Foreskin melanocyte (primary cell): ENCODE measurements at places on chromosomes 16 and 17.

GRCh38 chr16:77457046-77457445, 22.2 kb upstream of the ADAMTS18 start:
- DNase-seq, result no peak

- no peak for DNase-seq
These were observed 1010.9 kb downstream of the KCNJ18 start for GRCh38 chr17:22703204-22703603.

- DNase-seq, result no peak
These were observed 34.7 kb downstream of the CDRT15 start for GRCh38 chr17:14201988-14202380.

- no peak for DNase-seq
These were observed 144.5 kb downstream of the TMEM132E start for GRCh38 chr17:34723875-34724274.

DNA sequence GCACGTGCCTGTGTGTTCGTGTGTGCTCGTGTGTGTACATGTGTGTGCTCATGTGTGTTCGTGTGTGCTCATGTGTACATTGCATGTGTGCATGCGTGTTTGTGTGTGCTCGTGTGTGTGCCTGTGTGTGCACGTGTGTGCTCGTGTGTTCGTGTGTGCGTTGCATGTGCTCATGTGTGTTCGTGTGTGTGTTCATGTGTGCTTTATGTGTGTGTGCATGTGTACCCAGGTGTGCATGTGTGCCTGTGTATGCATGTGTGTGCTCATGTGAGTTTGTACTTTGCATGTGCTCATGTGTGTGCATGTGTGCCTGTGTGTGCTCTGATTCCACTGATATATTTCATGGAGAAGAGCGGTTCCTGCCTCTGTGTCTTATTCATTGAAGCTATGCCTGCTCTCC, 265.5 kb downstream of the FOXL1 start:
- no peak for DNase-seq

DNA sequence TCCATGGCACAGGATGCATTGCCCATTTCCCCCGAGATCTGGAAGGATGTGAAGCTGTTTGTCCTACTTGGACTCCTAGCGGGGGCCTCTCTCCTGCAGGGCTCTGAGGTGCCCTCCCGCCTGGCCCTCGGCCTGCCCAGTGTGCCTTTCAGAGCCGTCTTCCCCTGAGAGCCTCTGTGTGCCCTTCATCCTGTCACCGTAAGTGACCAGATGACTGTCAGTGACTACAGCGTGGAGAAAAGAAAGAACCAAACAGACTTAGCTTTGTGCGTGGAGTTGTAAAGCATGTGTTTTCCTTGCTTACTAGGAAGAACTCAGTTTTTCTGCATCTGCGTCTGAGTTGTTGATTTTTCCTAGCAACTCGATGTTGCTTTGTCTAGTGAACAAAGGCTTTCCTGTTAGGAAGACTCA, 56.1 kb downstream of the BANP start:
- DNase-seq, result peak; percentile 49

DNA sequence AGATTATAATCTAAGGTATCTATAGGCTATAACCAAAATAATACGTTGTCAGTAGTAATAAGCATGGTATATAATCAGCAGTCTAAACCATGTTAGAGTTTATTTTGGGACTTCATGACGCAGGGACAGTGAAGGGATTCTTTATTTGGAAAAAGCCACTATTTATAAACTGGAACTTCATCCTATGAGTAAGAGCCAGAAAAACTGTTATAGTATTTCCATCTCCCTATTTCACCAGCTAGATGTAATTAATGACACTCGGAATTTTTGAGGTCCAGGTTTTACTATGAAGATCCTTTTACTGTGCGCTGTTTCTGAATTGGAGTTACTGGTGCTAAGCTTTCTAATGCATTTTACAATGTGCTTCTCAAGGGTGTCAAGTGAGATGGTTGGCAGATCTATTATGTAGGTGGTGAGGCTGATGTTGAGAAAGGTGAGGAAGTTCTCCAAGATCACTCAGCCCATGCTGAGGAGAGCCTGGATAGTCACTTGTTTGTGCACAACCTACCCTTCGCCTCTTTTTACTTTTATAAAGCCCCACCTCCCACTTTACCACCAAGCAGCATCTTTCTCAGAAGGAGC, 149.3 kb downstream of the MSI2 start:
- peak; percentile 66 for DNase-seq

DNA sequence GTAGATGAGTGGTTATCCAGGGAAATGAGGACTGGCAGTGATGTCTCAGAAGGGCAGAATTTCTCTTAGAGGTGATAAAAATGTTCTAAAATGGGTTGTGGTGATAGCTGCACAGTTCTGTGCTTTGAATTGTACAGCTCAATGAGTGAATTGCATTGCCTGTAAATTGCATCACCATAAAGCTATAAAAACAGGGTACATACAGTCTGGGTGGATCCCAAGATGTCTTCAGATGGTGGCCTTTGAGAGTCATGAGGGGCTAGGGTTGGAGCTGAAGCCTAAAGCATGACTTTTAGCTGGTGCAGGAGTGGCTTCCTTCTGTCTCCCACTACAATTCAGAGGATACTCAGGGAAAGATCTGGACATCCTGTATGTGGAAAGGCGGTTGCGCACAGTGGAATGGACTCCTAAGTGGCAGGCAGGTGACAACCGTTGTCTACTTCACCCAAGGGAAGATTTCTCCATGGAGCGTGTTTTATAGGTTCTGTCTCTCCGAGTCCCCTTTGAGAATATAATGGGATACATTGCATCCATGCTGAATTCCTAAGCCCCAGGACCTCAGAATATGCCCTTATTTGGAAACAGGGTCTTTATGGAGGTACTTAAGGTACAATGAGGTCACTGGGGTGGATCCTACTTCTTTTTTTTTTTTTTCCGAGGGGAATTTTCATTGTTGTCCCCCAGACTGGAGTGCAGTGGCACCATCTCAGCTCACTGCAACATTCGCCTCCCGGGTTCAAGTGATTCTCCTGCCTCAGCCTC, 1.6 kb upstream of the IL32 start:
- DNase-seq, result no peak

DNA sequence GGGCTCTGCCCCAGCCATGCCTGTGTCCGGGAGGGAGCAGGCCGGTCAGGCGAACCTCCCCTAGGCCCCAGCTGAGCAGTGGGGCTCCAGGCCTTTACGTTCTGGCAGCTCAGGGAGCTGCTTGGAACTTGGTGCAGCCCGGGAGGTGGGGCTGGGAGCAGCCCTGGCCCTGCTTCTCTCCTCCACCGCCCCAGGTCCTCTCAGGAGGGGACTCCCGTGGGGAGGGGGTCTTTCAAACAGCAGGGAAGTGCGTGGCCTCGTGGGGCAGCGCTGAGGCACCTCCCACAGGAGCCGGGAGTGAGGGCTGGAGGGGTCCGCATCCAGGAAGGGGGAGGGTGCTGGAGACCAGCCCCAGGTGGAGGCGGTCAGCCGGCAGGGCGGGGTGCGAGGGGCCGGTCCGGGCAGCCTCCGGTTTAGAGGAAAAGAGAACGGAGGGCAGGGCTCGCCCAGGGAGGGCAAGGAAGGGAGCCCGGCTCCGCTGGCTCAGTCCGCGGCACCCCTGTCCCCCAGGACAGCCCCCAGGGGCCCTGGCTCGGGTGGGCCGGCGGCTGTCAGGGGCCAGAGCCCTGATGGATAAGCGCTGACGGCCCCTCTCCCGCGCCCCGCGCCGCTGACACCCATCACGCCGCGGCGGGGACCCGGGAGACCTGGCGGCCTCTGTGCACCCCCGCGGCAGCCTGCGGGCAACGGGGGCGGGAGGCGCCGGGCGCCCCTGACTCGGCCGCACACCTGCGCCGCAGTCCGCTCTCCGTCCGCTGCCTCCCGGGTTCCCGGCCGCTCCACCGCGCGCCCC, 587 bp upstream of the PRR35 start:
- DNase-seq, result no peak
